ENCODE measurements at places on chromosomes 4 and X. TPM values are rescaled to one million over a fixed set of nuclear protein-coding genes. Genes with fewer than 3 reads are reported as not detected.

The VEGFC gene
- total RNA-seq = 315 TPM

The GPR173 gene
- 2.8 TPM for total RNA-seq

The SFRP2 gene
- total RNA-seq = not detected

The CYBB gene
- not detected for total RNA-seq

The RRH gene
- total RNA-seq = not detected

The ZNF280C gene
- 4.4 TPM for total RNA-seq
